ENCODE measurements at places on chromosomes 3 and 15. TPM values are rescaled to one million over a fixed set of nuclear protein-coding genes. Genes with fewer than 3 reads are reported as not detected.

The FILIP1L gene
- total RNA-seq = 1.5 TPM

DNA sequence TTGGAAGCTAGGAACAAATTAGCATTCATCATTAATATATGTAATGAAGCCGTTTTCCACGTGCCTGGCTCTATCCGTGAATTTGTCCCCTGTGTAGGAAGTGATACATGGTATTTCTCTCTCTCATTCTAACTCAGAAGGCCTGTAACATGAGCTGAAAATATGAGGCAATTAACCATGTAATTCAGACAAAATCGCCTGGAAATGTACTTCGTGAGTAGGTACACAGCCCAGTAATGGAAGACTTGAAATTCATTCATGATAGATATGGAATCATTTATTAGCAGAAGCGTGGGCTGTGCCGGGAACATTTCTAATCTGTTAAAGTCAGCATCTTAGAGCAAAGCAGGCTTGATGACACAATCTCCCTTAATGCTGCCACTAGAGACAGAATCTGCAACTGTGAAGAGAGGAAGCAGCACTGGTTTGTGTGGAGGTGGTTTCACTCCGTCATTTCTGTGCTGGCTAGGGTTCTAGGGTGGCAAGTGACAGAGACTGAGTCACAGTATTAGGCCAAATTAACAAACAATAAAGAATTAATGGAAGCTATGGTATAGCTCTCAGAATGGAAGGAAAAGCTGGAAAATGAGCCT, 225.0 kb upstream of the PROK2 start:
- no peak overlapping the region for H3K27ac ChIP-seq
- H3K27me3 ChIP-seq = peaks cover 2% of the 10 kb centered on the region
- no peaks in the 10 kb centered on the region for H3K36me3 ChIP-seq
- DNase-seq = no peak
- H3K4me1 ChIP-seq = peaks cover 2% of the 10 kb centered on the region

GRCh38 chr3:150611666-150612065, 8.5 kb downstream of the SELENOT start:
- H3K27me3 ChIP-seq = no peaks in the 10 kb centered on the region
- peaks cover 71% of the 10 kb centered on the region for H3K4me1 ChIP-seq
- H3K36me3 ChIP-seq = peaks cover 58% of the 10 kb centered on the region

- no peak for DNase-seq
- H3K27ac ChIP-seq = no peak overlapping the region
- H3K36me3 ChIP-seq = no peaks in the 10 kb centered on the region
- H3K4me1 ChIP-seq = no peaks in the 10 kb centered on the region
Observed at GRCh38 chr3:73707772-73708171, 83.0 kb upstream of the PDZRN3 start.

GRCh38 chr3:159455741-159456181, 532.9 kb upstream of the IL12A start:
- no peak overlapping the region for H3K27ac ChIP-seq
- DNase-seq = no peak
- no peaks in the 10 kb centered on the region for H3K36me3 ChIP-seq
- no peak overlapping the region for H3K4me3 ChIP-seq
- no peaks in the 10 kb centered on the region for H3K4me1 ChIP-seq

- no peaks in the 10 kb centered on the region for H3K36me3 ChIP-seq
- peaks cover 7% of the 10 kb centered on the region for H3K4me1 ChIP-seq
- H3K4me3 ChIP-seq = no peak overlapping the region
- no peak for DNase-seq
- H3K27me3 ChIP-seq = peaks cover 2% of the 10 kb centered on the region
- H3K27ac ChIP-seq = no peak overlapping the region
Observed at GRCh38 chr15:98719137-98719740, 70.9 kb downstream of the IGF1R start.

DNA sequence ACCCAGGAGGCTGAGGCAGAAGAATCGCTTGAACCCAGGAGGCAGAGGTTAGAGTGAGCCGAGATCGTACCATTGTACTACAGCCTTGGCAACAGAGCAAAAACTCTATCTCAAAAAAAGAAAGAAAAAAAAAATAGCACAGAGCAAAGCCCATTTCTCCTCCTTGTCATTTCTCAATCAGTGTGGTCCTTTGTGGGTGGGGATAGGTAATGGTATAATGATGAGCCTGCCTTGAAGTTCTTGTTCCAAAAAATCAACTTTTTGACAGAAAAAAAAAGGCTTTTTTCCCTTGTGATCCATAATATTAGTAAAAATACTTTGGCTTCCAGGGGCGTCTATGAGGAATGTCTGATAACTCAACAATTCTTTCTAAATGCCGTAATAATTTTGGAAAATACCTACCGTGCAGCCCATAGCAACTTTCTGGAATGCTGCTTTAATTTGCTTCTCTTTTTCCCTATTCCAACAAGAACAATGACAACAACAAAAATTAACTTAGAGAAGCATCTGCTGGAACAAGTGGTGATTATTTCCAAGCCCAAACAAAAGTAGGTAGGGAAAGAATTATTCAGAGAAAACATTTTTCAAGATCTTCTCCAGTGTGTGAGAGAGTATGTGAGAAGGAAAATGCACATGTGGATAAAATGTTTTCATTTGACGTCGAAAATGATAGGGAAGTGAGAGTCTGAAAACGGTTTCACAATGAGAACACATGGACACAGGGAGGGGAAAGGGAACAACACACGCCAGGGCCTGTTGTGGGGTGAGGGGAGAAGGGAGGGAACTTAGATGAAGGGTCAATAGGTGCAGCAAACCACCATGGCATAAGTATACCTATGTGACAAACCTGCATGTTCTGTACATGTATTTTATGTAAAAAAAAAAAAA, 337.8 kb downstream of the RBMS3 start:
- H3K36me3 ChIP-seq = no peaks in the 10 kb centered on the region
- H3K27ac ChIP-seq = no peak overlapping the region
- no peak for DNase-seq
- H3K27me3 ChIP-seq = no peaks in the 10 kb centered on the region
- H3K4me1 ChIP-seq = no peaks in the 10 kb centered on the region

- H3K4me3 ChIP-seq = no peak overlapping the region
- no peak for DNase-seq
- H3K4me1 ChIP-seq = peaks cover 4% of the 10 kb centered on the region
- no peaks in the 10 kb centered on the region for H3K36me3 ChIP-seq
Observed at GRCh38 chr3:121747976-121748375, 1.6 kb downstream of the GOLGB1 start.

GRCh38 chr3:122183521-122183892, at the start of gene CASR:
TSS of gene CASR (plus strand) at chr3:122183668. CDS start at chr3:122254190, 70,522 bp downstream.
- H3K27ac ChIP-seq = no peak within 1 kb of the TSS
- DNase-seq = peak; percentile 16
- H3K27me3 ChIP-seq = peaks cover 42% of the 10 kb centered on the region
- H3K4me3 ChIP-seq = peak within 1 kb of the TSS; percentile 79
- H3K36me3 ChIP-seq = no peaks in the 10 kb centered on the region

DNA sequence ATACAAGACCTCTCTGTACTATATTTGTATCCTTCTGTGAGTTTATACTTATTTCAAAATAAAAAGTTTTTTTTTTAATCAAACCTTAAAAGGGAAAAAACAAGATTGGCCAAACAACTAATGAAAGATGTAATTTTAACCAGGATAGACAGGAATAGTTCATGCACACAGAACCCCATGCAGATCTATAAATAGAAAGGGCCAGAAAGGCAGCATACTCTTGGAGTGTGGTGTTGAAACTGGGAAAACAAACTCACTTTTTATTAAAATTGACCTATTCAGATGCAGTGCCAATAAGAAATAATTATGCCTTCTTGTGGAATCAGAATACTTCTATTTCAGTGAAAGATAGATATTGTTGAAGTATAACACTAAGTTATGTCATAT, 204.6 kb downstream of the PLCL2 start:
- H3K27me3 ChIP-seq = no peaks in the 10 kb centered on the region
- no peak overlapping the region for H3K4me3 ChIP-seq
- H3K36me3 ChIP-seq = peaks cover 56% of the 10 kb centered on the region
- H3K27ac ChIP-seq = no peak overlapping the region

The C3orf38 gene
- total RNA-seq = 36.5 TPM

DNA sequence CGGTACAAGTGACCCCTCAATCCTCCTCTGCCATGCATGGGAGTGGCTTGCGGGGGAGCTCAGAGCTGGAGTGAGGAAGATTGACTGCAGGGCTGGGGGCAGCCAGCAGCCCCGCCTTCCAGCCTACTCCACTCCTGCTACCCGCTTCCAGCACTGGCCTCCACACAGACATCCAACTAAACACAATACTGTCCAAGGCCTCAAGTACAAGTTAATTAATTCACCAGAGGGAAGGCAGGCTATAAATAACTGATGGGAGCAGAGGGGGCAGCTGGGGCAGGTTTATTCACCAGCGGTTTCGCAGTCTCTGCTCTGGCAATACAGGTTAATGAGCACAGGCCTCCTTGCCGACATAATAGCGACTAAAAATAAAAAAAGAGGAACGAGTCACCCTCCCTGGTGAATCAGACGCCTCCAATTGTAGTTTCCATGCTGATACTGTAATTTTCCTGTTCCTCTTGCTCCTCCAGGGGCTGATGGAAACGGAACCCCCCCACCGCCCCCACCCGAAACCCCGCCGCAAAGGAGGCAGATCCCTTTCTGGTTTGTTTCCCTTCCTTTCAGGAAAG, 166.4 kb upstream of the TLE3 start:
- peak overlapping the region; percentile 18 for H3K27ac ChIP-seq
- no peaks in the 10 kb centered on the region for H3K27me3 ChIP-seq
- H3K4me3 ChIP-seq = peak overlapping the region; percentile 57
- no peak for DNase-seq
- H3K4me1 ChIP-seq = peaks cover 92% of the 10 kb centered on the region
- H3K36me3 ChIP-seq = no peaks in the 10 kb centered on the region

GRCh38 chr3:167626490-167626889, 27.3 kb downstream of the WDR49 start:
- no peaks in the 10 kb centered on the region for H3K27me3 ChIP-seq
- no peaks in the 10 kb centered on the region for H3K4me1 ChIP-seq

DNA sequence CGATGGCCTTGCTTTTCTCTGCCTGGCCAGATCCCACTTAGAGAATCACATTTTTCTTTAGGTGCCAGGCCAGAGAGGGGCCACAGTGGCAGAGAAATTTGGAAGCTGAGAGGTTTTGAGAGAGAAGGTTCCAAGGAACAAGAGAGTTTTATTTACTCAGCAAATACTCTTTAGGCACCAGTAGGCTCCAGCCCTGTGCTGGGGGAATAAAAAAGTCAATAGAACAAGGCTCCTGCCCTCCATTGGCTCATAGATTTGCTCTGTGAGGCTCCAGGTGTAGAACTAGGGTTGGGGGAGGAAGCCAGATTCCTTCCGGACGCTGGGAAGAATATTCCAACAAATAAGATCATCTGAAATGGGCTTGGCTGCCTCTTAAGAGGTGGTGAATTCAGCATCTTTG, 59.9 kb downstream of the ST8SIA2 start:
- H3K27ac ChIP-seq = no peak overlapping the region
- DNase-seq = no peak
- H3K36me3 ChIP-seq = no peaks in the 10 kb centered on the region
- no peaks in the 10 kb centered on the region for H3K4me1 ChIP-seq
- peaks cover 2% of the 10 kb centered on the region for H3K27me3 ChIP-seq
- no peak overlapping the region for H3K4me3 ChIP-seq

DNA sequence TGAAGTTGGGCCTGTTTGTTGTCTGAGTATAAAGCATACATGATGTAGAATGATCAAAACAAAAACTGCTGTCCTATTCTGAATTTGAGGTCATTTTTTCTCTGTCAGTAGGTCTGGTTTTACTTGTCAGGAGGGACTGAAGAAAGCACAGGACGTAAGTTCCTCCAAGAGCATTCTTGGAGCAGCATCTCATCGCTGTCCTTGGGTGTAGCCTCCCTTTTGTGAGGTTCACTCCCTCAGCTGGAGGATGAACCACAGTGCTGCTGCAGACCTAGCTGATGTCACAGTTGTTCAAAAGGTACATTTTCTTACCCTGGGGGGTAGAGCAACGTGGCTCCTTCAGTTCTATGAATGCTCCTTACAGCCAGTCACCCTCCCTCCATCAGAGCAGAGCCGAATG, 490.0 kb upstream of the TBL1XR1 start:
- H3K4me3 ChIP-seq = no peak overlapping the region
- H3K4me1 ChIP-seq = peaks cover 1% of the 10 kb centered on the region
- H3K27me3 ChIP-seq = no peaks in the 10 kb centered on the region
- DNase-seq = no peak
- no peaks in the 10 kb centered on the region for H3K36me3 ChIP-seq

The FOXL2 gene
- total RNA-seq = not detected

DNA sequence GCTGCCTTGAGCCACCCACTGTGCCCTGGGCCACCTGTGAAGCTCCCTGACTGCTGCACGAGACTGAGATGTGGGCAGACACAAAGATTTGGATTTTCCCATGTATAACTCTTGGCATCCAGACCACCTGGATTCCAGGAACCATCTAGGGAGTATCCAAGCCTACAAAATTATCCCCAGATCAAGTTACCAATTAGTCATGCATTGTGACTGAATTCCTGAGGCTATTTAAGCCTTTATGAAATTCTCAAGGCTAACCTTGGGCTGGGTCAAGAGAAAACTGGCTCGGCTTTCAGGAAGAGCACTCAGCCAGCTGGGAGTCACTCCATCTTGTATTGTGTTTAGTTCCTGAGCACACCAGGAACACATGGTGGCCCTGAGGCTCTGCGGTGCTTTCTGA, 13.3 kb upstream of the ATP13A5 start:
- H3K27me3 ChIP-seq = peaks cover 8% of the 10 kb centered on the region
- H3K4me3 ChIP-seq = no peak overlapping the region
- no peak for DNase-seq

- DNase-seq = no peak
- no peak overlapping the region for H3K4me3 ChIP-seq
- H3K27ac ChIP-seq = no peak overlapping the region
- no peaks in the 10 kb centered on the region for H3K4me1 ChIP-seq
Observed at GRCh38 chr15:29668120-29668602, 154.1 kb downstream of the TJP1 start.

The CPLX3 gene
- 0.22 TPM for total RNA-seq

- H3K4me1 ChIP-seq = no peaks in the 10 kb centered on the region
- no peaks in the 10 kb centered on the region for H3K27me3 ChIP-seq
- DNase-seq = no peak
- H3K4me3 ChIP-seq = no peak overlapping the region
- no peaks in the 10 kb centered on the region for H3K36me3 ChIP-seq
Observed at GRCh38 chr15:26724381-26725150, 48.3 kb downstream of the GABRB3 start.

All from activated B cell treated with CpG ODN at 0.5 μM for 24 hours (primary cell).